ENCODE measurements at places on chromosomes 16 and 17.

DNA sequence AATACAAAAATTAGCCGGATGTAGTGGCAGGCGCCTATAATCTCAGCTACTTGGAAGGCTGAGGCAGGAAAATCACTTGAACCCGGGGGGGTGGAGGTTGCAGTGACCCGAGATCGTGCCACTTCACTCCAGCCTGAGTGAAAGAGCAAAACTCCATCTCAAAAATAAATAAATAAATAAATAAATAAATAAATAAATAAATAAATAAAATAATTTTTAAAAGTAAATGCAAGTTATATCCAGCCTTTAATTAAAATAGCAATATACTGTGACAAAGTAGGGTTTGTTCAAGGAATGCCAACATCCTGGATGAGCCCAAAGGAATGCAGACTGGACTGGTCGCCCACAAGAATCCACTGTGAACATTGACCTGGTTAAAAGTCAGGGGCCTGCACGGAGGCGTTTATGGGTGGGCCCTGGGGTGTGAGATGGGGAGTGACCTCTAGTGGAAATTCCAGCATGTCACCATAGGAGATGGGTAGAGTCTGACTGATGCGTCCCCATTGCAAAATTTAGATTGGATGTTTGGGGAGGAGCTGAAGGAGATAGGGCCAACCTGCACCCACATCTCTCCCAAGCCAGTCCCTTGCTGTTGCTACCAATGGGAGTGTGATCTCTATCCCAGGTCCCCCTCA is 9.7 kb upstream of the PIK3R5 start:
- no peak for DNase-seq

DNA sequence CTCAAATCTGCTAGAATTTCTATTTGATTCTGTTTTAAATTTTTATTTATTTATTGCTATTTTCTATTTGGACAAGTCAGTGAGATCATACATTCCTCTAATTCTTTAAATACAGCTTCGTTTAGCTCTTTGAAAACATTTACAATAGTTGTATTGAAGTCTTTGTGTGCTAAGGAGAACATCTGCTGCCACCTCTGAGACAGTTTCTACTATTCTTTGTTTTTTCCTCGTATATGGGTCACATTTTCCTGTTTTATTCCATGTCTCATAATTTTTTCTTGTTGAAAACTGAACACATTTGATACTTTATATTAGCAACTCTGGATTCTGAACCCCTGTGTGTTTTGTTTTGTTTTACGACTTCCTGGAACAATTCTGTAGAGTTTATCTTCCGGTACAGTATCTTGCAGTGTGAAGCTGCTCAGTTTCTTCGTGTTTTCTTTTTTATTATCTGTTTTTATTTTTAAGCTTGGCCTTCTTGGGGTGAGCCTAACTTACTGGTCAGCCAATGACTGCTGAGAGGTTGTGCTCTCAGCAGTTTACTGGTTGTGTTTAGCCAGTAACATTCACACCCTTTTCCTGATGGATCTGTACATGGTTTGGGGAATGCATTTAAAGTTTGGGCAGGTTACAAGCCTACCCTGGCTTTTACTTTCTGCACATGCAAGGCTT is 99.0 kb downstream of the CA4 start:
- no peak for DNase-seq

DNA sequence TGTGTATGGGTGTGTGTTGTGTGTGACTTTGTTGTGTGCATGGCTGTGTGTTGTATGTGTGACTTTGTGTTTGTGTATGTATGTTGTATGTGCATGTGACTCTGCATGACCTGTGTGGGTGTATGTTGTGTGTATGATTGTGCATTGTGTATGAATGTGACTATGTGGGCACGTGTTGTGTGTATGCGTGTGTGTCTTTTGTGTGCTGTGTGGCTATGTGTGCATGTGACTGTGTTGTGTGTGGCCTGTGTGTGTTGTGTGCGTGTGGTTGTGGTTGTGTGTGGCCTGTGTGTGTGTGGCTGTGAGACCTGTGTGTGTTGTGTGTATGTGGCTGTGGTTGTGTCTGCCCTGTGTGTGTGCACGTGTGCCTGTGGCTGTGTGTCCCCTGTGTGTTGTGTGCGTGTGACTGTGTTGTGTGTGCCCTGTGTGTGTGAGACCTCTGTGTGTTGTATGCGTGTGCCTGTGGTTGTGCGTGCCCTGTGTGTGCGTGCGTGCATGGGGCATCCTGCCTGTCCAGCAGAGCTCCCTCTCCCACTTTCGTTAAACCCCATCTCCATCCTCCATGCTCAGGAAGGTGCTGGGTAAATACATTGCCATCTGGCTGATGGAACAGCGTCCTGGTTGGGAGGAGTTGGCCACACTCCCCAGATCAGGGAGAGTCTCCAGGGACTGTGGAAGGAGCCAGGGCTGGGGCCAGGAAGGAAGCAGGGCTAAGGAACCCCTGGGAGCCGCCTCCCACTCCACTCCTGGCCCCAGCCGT is 90.1 kb upstream of the GSE1 start:
- DNase-seq = no peak

GRCh38 chr17:72439893-72440502 is 319.2 kb downstream of the SOX9 start:
- no peak for DNase-seq

GRCh38 chr16:75202069-75202590 is 4.8 kb downstream of the CTRB2 start:
- DNase-seq = no peak

- DNase-seq = no peak
Observed at GRCh38 chr16:71707199-71707598, 17.3 kb downstream of the PHLPP2 start.

- DNase-seq = no peak
Observed at GRCh38 chr17:11639736-11640462, 41.6 kb downstream of the DNAH9 start.

DNA sequence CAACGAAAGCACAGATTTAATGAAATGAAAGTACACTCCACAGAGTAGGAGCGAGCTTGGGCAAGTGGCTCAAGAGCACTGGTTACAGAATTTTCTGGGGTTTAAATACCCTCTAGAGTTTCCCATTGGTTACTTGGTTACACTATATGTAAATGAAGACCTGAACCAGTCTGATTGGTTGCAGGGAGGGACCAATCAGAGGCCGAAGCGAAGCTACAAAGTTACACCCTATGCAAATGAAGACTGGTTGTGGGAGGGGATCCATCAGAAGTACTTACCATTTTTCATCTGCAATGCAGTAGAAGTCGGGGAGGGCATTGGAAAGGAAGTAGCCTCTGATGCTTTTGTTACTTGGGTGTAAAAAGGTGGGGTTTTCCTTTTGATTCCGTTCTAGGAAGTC is 132.0 kb downstream of the PMP22 start:
- no peak for DNase-seq

- DNase-seq = peak; percentile 33
Observed at GRCh38 chr17:65163990-65164495, 26.9 kb downstream of the RGS9 start.

GRCh38 chr17:65533056-65533745 is 28.2 kb downstream of the AXIN2 start:
- no peak for DNase-seq

GRCh38 chr17:40343219-40344119 is 21.1 kb downstream of the GJD3 start:
- no peak for DNase-seq

- no peak for DNase-seq
Observed at GRCh38 chr16:66269617-66270332, 96.7 kb upstream of the CDH5 start.

DNA sequence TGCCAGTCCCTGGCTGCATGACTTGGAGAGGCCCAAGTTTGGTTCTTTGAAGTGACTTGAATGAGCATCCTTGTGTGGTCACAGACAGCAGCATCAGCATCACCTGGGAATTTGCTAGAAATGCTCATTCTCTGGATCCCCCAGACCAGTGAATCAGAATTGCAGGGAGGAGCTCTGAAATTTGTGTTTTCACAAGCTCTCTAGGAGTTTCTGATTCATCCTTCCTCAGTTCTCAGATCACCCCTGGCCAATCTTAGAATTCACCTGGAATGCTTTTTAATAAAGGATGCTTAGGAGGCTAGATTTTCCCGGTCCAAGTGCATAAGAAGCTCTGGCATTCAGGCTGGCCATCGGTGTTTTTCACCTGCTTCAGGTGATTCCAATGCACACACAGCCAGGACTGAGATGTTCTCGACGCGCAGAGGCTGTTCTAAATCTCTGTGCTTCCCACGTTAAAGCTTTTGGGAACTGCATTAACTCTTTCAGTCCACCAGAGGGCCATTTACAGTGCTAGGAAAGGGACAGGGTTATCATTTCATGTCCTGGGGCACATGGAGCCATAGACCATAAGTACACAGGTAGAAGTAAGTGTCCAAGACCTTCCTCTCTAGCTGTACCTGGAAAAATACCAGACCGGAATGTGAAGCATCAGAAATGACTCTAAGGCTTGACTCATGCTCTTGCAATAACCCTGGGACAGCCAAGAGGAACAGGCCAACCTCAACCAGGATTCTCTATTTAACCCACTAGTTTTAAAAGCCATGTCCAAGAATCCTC is 85.7 kb upstream of the XYLT1 start:
- DNase-seq = peak; percentile 5

- DNase-seq = peak; percentile 14
Observed at GRCh38 chr17:76147211-76148014, 6.4 kb upstream of the FOXJ1 start.

GRCh38 chr16:66751053-66751302 is 431 bp downstream of the DYNC1LI2 start:
- no peak for DNase-seq

DNA sequence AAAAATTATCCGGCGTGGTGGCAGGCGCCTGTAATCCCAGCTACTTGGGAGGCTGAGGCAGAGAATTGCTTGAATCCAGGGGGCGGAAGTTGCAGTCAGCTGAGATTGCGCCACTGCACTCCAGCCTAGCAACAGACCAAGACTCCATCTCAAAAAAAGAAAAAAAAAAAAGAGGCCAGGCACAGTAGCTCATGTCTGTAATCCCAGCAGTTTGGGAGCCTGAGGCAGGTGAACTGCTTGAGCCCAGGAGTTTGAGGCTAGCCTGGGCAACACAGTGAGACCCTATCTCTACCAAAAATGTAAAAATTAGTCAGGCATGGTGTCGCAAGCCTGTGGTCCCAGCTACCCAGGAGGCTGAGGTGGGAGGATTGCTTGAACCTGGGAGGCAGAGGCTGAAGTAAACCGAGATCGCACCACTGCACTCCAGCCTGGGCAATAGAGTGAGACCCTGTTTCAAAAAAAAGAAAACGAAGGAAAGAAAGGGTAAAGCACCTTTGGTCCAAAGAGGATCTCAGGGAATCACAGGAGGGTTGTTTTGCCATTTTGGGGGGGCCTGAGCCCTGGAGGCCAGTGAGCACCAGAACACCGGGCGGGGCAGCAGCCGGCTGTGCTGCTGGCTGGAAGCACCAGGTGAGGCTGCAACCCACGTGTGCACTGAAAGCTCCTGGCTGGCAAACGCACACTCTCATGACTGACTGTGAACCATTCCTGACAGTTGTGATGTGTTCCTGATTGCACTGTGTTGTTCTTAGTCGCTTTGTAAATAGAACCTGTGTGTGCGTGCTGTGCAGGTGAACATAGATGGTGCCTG is 18.4 kb downstream of the HS3ST6 start:
- no peak for DNase-seq

DNA sequence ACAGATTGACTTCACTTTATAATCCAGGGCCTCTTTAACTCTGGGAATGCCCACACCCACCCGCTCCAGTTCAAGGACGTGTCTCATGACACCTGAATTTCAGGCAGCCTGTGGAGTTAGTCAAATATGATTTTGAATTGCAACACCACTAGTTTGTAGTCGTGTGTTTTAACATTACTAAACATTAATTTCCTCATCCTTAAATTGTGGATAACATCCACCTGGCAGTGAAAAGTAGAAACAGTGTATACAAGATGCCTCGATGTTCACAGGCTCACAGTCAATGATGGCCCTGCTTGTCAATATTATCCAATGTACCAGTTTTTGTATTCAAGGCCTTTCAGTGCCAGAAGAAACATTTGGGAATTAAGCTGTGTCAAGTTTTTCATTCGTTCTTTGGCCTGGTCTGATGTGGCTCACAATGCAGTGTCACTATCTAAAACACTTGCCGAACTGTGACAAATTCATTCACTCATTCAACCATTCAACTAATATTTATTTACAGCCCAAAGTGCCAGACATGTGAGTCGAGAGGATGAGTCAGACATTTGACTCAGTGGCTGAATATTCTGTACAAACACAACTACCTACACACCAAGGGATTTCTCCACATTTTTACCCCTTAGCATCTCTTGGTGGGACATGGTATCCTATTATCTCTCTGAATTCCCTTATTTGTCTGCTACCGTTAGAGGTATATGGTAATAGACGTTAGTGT is 1.4 kb downstream of the MEIOB start:
- peak; percentile 24 for DNase-seq

DNA sequence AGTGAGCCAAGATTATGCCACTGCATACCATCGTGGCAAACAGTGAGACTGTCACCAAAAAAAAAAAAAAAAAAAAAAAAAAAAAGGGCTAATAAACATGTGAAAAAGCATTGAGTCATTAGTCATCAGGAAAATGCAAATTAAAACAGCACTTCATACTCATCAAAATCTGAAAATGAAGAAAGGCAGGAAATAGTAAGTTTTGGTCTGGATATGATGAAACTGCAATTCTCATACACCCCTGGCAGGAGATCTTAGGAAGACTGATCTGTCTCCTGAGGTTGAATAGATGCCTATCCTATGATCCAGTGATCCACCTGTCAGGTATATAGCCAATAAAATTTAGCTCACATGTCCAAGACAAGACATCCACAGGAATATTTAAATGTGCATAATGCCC is 212.7 kb downstream of the CPPED1 start:
- DNase-seq = no peak

DNA sequence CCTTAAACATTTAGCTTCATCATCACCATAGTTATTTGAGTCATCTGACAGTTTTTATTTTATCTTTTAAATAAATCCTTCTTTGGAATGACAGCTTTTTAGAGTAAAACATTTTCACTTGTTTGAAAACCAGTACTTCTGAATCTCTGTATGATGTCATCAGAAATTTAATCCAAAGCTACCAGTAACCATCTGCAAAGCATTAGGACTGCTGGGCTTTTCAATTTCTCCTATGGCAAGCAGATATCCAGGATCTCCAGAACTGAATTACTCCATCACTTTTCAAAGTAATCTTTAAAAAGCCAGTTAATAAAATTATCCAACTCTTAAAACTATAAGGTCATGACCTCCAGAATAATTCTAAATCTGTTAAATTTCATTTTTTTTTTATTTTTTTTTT is 51.5 kb downstream of the CHCT1 start:
- no peak for DNase-seq

GRCh38 chr17:6473128-6473767 is 29.0 kb downstream of the PIMREG start:
- peak; percentile 61 for DNase-seq
